ELR (cell line): ENCODE measurements at places on chromosomes 7 and 10.

DNA sequence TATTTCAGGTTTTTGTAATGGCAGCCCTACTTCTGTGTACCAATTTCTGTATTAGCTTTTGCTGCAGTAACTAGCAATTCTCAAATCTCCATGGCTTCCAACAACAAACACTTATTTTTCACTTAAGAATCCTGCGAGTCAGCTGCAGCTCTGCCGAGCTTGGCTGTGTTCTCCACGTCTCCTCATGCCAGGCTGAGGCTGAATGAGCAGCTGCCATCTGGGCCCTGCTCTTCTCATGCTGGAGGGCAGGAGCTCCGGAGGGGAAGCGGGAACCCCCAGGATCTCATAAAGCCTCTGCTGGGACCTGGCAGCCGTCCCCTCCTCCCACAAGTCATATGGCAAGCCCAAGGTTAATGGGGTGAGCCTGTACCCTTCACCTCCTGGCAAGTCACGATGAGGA is 591.1 kb downstream of the SDK1 start:
- no peak for DNase-seq

DNA sequence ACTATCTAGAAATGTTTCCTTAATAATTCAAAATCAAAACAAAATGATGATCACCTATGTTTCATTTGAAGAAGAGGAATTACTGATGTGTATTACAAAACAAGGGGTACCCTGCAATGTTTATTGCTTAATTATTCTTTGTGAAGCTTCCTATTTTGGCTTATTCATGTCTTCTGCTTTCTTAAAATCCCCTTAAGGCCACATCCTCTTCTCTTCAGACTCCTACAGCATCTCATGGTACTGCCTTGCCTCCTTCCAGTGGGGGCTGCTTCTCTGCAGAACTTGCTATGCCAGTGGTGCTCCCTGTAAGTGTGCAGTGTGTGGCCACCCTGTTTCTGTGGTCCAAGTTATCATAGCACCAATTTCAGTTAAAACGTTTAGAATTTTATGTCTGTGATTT is 35.0 kb downstream of the CCDC146 start:
- DNase-seq, result no peak

GRCh38 chr7:70678621-70679251 is 453.2 kb upstream of the GALNT17 start:
- DNase-seq, result peak; percentile 70

GRCh38 chr10:86644794-86645445 is 9.4 kb upstream of the OPN4 start:
- DNase-seq, result no peak

DNA sequence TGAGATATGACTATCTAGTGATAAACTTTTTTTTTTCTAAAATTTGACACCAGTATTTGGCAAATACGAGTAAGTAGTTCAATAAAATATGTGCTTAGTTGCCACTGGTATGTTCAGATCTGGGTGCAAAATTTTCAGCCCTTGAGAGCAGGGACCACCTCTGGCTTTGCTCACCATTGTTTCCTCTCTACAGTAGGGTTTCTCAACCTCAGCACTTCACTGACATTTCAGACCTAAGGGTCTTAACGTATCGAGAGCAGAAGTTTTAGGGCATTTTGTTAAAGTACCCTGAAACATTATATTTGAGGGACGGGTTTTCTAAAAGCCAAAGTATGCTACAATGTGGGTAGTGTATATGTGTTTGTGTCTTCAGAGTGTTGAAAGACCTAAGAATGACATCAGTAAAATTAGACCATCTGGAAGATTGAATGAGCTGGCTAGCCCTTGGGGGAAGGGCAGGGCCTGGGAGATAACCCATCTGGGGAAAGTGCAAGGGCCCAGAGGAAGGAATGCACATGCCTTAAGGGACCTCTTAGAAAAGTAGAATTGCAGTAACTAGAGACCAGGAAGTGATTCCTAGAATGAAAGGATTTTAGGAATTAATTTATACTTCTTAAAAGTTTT is 11.8 kb downstream of the BZW2 start:
- peak; percentile 91 for DNase-seq
